ENCODE measurements at places on chromosomes 12 and 14.

- DNase-seq, result no peak
Observed at GRCh38 chr12:11787933-11788849, 138.7 kb downstream of the ETV6 start.

GRCh38 chr12:119901670-119902069 is 24.6 kb upstream of the CIT start:
- DNase-seq, result no peak

- DNase-seq, result no peak
Observed at GRCh38 chr12:15605881-15606590, 183.2 kb downstream of the EPS8 start.

- DNase-seq, result no peak
Observed at GRCh38 chr14:93228550-93228949, 21.5 kb downstream of the UBR7 start.

DNA sequence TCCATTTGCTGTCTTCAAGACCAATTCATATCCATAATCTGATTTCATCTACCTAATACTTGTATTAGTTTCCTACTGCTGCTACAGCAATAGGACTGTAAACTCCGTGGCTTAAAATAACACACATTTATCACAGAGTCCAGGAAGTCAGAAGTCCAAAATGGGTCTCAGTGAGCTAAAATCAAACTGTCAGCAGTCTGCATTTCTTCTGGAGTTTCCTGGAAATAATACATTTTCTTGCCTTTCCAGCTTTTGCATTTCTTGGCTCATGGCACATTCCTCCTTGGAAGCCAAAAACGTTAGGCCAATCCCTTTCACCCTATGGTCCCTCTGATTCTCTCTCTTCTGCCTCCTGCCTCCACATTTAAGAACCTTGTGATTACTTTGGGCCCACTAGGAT is 239.8 kb downstream of the PRKD1 start:
- no peak for DNase-seq

DNA sequence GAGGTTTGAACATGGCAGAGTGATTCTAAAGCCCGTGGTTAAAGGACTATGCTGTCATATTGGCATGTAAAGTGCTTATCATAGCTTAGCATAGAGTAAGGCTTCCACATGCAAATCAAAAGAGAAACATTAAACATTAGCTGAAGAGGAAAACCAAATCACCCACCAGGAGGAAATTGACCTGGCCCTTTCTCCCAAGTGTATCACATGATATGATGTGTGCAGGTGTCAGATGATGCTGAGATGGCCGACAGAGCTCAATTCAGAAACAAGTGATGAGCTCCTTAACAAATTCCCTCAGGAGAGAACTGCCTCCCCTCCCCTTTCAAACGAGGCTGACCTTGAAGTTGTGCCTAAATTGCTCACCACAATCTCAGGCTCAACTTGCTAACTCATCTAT is 217.1 kb upstream of the BTG1 start:
- DNase-seq, result no peak

DNA sequence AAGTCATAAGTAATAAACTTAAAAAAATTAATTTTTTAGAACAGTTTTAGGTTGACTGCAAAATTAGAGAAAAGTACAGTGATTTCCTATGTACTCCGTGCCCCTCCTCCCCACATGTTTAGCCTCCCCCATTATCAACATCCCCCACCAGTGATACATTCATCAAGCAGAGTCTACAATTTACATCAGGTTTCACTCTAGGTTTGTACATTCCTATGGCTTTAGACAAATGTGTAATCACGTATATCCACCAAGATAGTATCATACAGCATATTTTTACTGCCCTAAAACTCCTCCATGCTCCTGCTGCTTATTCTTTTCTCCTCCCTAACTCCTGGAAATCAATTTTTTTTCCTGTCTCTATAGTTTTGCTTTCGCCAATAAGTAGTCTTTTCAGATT is 438.7 kb downstream of the LRFN5 start:
- no peak for DNase-seq

- DNase-seq, result no peak
Observed at GRCh38 chr14:37198273-37198598, 499 bp downstream of the MIPOL1 start.

DNA sequence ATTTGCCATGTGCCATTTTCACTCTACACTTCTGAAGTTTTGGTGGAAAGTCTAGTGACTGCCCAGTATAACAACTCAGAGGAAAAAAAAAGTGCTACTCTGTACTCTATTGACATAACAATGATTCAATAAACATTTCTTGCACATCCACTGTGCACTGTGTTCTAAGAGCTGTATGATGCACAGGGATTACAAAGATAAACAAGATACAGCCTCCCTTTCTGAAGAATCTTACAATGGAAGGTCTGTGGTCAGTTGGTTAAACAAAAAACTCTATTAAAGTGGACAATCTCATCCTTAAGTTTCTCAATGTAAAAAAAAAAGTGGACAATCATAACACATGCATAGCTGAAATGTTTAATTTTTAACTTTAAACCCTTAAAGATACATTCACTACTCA is 105.7 kb upstream of the RASSF8 start:
- DNase-seq, result no peak

DNA sequence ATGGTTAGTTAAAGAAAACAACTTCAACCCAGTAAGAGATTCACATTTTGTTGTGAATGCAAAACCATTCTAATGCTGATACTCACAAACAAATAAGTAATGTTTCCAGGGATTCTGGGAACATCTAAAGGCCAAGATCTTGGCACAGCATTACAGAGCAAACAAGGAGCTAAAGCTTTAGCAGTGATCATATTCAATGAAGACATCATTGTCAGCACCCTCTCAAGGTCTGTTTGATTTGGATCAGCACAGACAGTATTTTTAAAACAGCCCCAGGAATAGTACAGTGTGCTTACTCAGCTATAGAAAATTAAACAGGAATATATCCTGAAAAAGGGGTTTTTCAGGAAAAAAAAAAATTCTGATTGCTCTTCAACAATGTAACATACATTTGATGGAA is 71.4 kb downstream of the TMEM260 start:
- no peak for DNase-seq

GRCh38 chr14:29650554-29651269 is 276.9 kb downstream of the PRKD1 start:
- no peak for DNase-seq

GRCh38 chr12:62649412-62650138 is 182.9 kb downstream of the MON2 start:
- no peak for DNase-seq

- DNase-seq, result no peak
Observed at GRCh38 chr14:64549791-64550620, at the start of gene PPP1R36. Gene PPP1R36, plus strand, starts transcription at chr14:64549961. Its CDS starts 37 bp downstream, at chr14:64549998.

DNA sequence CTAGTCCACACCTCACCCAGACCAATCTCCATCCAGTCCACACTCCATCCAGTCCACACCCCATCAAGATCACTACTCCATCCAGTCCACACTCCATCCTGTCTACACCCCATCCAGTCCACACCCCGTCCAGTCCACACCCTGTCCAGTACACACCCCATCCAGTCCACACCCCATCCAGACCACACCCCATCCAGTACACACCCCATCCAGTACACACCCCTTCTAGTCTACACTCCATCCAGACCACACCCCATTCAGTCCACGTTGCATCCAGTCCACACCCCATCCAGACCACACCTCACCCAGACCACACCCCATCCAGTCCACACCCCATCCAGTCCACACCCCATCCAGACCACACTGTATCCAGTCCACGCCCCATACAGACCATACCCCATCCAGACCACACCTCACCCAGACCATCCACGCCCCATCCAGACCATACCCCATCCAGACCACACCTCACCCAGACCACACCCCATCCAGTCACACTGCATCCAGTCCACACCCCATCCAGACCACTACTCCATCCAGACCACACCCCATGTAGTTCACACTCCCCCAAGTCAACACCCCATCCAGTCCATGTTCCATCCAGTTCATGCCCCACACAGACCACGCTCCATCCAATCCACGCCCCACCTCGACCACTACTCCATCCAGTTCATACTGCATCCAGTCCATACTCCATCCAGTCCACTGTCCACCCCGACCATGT is 116.6 kb upstream of the RTL1 start:
- no peak for DNase-seq

DNA sequence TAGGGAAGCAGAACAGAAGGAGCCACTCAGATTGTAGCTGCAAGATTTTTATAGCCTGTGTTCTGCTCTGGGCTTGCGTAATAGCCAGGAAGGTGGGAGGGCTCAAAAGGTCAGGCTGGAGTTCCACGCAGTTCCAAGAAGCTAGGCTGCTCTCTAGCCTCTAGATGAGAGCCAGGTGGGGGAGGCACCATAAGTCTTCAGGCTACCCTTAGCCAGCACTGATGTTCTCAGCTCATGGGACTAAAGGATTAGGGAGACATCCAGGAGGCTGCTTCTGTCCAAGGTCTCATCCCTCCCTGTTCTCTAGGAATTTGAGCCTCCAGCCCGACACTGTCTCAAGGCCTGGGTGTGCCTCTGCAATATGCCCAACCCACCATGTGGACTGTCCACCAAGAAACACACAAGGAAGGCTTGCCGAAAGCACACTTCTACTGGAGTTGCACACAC is 1.7 kb downstream of the LMBR1L start:
- DNase-seq, result no peak

GRCh38 chr12:60209933-60210332 is 614.1 kb downstream of the SLC16A7 start:
- no peak for DNase-seq

- no peak for DNase-seq
Observed at GRCh38 chr12:15599266-15600037, 189.7 kb downstream of the EPS8 start.

Data from nucleus accumbens (tissue), 56 donors.